Fibroblast of skin of abdomen (primary cell): ENCODE measurements at places on chromosomes 11 and 22.
A peak's percentile ranks its signal among the peaks of the same experiment; 100 is the strongest.

GRCh38 chr11:33089776-33090175, 50.4 kb downstream of the TCP11L1 start:
- DNase-seq: no peak

- DNase-seq: no peak
Measured at GRCh38 chr11:2383852-2384804, 7.0 kb downstream of the CD81 start.

GRCh38 chr11:132681971-132682370, 850.3 kb downstream of the OPCML start:
- DNase-seq: no peak

DNA sequence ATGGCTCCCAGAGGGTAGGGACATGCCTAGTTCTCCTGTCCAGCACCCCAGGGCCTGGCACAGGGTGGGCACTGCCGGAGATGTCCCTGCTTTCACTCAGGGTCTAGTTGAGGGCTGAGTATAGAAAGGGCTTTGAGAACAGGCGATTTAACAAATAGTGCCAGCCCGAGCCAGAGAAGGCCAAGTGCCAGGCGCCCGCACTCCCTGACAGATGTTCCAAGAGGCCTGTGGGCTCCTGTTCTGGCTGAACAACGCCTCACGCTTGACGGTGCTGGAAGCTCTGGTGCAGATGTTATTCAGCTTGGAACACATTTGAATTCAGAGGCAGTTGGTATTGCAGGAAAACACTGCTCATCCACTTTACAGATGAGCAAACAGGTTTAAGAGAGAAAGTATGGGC, 46.5 kb downstream of the NFAM1 start:
- DNase-seq: no peak

DNA sequence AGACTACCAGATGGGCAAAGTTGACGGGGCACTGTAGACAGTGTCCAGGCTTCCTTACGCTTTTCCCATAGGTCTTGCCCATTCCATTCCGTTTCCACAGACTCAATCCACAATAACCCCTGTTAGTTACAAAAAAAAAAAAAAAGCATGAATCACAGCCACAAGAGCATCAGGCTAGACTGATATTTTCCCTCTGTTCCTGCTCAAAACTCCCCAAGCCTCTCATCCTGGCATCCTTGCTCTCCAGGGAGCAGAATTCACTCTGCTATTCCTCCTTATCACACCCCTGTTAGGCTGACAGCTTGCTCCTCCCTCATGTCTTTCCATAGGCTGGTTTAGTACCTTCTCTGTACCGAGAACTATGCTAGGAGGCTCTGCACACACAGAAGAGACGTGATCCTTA, 42.2 kb downstream of the TMEM123 start:
- DNase-seq: peak; percentile 59

- DNase-seq: no peak
Measured at GRCh38 chr11:58466293-58466692, 24.3 kb upstream of the OR5B12 start.

GRCh38 chr11:129282634-129283033, 90.5 kb upstream of the ARHGAP32 start:
- no peak for DNase-seq

DNA sequence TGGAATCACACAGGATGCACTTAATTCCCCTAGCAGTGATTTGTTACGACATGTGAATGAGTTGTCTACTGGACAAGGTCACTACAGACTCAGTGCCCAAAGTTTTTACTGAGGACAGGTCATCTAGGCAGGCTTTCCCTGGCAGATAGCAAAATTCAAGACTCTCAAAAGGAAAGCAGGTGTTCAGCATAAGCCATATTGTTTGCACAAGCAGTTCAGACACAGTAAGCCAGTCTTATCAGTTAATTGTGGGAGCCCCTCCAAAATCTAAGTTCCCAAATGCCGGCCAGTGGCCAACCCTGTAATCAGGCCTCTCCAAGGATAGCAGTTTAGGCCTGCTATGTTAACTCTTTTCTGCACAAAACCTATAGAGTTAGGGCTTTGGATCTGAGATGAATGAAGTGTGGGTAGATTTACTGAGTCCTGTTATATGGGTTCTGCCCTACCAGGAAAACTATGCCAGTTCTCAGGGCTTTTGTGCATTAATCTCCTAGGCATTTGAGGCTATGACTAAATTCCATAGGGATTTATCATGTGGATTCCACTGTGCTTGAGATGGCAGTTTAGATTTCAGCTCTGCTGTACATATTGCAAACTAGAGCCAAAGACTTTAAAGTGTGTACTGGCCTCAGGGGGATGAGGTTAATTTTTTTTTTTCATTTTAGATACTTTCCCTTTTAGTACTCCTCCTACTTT, 4.8 kb upstream of the ARHGEF12 start:
- DNase-seq: peak; percentile 94

- DNase-seq: no peak
Measured at GRCh38 chr11:66338276-66339161, 2.3 kb upstream of the RIN1 start.

DNA sequence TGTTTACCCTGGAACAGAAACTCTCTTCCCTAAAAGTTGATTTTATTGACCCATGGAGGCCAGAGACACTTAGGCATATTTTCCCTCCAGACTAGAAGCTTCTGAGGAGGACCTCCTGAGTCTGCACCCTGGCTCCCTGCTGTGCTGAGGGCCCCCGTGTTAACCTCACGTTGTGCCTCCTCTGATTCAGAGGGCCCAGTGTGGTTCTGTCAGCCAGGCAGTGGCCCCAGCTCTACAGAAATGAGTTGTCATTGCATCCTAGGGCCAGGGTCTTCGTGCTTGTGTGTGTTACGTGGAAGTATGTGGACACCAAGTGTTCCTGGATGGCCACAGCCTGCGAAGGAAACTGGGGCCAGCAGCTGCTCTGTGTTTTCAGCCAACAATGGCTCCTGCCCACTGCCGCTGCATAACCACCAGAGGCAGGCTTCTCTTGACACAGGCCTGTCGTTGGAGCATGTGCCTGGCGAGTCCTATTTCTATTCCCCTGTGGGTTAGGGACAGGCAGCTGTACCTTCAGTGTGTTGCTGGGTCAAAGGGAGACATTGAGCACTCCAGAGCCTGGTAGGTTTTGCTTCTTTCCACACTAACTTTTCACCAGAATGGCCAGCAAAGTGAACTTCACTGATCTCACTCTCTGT, 44.5 kb downstream of the MED15 start:
- DNase-seq: no peak

DNA sequence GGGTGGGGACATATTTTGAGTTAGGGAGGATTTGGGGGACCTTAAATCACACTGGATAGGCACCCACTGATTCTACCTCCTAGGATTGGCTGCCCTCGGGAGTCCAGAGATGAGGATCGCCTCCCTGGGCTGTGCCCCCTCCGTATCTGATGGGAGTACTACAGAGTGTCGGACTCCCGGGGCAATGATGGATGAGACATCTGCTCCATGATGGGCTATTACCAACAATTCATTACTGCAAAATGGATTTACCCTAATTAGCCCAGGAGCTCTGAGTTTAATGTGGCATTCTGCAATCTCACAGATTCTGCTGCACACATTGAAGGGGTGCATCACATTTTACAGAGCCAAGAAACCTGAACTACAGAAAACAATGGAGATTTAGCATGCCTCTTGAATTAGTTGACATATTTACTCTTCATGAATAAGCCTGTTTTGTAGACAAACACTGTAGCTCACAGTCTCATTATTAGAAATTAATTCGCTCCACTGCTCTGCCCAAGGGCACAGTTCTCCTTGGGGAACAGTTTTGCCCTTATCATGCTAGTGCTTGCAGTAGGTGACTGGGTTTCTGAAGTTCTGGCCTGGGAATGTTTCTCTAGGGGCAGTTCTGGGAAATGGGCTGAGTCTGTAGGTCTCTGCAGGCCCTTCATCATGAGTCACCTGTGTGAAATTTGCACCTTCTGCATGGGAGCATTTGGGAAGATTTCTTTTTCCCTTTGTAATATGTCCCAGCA, 217.1 kb upstream of the PLET1 start:
- no peak for DNase-seq

GRCh38 chr11:86896441-86896841, 58.8 kb downstream of the FZD4 start:
- peak; percentile 92 for DNase-seq

DNA sequence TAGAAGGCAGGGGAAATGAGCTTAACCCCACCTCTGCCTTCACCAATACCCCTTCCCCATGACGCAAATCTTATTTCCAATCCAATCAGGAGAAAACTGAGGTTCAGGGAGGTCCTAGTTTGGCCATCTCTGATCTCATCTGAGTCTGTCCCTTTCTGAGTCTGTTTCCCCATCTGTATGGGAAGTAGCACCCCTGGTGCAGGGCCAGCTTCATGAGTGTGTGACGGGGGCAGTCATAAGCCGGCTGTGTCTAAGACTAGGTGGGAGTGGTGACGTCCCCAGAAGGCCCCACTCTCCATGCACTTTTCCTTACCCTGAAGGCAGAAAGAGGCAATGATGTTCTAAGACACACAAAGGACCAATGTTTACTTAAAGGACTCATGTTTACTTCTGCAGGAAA, 72.3 kb downstream of the MN1 start:
- no peak for DNase-seq

GRCh38 chr11:75445315-75445953, 12.4 kb upstream of the KLHL35 start:
- peak; percentile 48 for DNase-seq

- DNase-seq: no peak
Measured at GRCh38 chr11:111019451-111019850, 226.1 kb upstream of the POU2AF2 start.

DNA sequence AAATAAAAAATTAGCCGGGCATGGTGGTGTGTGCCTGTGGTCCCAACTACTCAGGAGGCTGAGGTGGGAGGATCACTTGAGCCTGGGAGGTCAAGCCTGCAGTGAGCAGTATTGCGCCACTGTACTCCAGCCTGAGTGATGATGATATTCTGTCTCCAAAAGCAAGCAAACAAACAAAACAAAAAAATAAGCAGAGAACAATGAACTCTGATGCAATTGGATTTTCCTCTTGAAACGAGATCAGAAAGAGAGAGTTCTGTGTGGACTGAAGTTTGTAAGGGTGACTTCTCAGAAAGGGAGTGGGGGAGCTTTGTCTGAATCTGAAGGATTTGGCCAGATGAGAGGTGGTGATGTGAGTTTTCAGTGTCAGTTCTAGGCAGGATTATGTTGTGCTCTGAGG, 6.0 kb upstream of the TMEM123 start:
- DNase-seq: no peak

DNA sequence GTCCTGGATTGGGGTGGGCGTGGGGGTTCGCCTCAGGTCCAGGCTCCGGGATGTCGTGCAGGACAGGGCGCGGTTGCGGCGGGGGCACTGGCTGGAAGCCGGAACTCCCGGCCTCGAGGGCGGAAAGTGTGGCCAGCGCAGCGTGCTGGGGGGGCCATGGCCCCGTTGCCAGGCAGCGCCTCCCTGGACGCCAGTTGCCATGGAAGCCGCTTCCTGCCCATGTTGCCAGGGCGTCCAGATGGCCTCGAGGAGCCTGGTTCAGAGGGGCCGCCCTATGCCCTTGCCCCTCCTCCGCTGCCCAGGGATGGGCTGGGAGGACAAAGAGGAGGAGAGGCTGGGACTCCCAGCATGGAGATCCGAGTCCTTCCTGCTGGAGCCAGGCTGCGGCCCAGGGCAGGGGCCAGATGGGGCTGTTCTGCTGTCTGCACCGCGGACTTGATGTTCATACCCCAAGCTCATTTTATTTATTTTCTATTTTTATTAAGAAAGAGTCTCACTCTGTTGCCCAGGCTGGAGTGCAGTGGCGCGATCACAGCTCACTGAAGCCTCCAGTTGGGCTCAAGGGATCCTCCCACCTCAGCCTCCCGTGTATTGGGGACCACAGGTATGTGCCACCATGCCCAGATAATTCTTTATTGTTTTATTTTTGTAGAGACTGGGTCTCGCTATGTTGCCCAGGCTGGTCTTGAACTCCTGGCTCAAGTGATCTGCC, 4.6 kb upstream of the CCDC188 start:
- DNase-seq: no peak

- no peak for DNase-seq
Measured at GRCh38 chr11:16921668-16922067, 92.5 kb downstream of the PLEKHA7 start.

DNA sequence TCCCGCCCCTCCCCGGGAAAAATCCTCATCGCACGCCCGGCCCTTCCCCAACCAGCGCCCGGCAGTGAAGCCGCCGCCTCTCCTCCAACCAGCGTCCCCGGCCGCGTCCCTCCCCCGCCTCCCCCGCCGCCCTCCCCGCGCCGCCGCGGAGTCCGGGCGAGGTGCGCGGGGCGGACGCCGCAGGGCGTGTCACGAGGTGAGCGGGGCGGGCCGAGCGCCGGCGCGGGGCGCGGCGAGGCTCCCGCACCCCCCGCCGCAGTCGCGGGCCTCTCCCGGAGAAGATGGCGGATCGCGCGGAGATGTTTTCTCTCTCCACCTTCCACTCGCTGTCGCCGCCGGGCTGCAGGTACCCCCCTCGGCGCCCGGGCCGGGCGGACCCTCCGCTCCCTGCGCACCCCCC, at the start of gene MAPK8IP2:
TSS of gene MAPK8IP2 (plus strand) at position 256 of the 400 bp plus-strand sequence. CDS start at position 282, 26 bp downstream.
- DNase-seq: no peak

- no peak for DNase-seq
Measured at GRCh38 chr11:44840085-44840478, 110.6 kb downstream of the TP53I11 start.

DNA sequence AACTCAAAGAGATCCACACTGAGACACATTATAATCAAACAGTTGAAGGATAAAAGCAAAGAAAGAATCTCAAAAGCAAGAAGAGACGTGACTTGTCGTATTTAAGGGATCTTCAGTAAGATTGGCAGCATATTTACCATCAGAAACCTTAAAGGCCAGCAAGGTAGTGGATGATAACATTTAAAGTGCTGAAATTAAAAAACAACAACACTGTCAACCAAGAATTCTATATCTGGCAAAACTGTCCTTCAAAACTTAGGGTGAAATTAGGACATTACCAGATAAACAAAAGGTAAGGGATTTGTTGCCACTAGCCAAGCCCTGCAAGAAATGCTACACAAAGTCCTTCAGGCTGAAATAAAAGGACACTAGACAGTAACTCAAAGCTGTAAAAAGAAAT, 11.0 kb upstream of the MUC5B start:
- no peak for DNase-seq

GRCh38 chr11:131734871-131735270, 364.5 kb downstream of the NTM start:
- DNase-seq: no peak

DNA sequence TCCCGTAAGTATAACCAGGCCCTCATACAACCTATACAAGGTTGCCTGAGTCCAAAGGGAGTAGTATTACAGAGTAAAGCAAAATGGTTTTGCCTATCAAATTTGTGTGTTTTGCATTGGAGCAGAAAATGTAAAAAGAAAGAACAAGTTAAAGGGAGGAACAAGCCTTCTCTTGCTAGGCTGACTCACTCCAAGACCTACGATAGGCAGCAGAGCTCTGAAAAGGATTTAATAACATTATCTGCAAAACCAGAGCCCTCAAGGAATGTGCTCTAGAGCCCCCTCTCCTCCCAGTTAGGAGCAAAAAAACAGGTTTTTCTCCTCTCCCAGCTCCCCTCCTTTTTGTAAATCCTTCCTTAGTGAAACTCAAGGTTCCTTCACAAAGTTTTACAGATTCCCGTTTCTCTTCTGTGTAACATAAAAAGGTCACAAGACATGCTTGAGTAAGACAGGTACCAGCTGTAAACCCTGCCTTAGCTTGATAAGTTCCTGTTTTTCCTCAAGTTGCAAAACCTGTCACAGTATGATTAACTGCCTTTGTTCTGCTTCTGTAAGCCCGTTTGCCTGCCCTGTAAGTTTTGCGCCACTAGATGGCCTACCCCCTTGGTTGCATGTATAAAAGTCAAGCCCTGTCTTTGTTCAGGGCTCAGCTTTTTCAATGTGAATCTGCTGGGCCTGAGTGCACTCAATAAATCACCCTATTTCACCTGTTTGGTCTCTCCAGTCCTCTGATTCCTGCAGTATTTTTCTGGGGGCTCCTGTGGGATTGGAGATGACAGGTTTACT, 498.2 kb downstream of the KCNA4 start:
- no peak for DNase-seq

GRCh38 chr11:35491231-35491871, 34.1 kb downstream of the PAMR1 start:
- peak; percentile 98 for DNase-seq
